ENCODE measurements at places on chromosomes 5 and 9.

DNA sequence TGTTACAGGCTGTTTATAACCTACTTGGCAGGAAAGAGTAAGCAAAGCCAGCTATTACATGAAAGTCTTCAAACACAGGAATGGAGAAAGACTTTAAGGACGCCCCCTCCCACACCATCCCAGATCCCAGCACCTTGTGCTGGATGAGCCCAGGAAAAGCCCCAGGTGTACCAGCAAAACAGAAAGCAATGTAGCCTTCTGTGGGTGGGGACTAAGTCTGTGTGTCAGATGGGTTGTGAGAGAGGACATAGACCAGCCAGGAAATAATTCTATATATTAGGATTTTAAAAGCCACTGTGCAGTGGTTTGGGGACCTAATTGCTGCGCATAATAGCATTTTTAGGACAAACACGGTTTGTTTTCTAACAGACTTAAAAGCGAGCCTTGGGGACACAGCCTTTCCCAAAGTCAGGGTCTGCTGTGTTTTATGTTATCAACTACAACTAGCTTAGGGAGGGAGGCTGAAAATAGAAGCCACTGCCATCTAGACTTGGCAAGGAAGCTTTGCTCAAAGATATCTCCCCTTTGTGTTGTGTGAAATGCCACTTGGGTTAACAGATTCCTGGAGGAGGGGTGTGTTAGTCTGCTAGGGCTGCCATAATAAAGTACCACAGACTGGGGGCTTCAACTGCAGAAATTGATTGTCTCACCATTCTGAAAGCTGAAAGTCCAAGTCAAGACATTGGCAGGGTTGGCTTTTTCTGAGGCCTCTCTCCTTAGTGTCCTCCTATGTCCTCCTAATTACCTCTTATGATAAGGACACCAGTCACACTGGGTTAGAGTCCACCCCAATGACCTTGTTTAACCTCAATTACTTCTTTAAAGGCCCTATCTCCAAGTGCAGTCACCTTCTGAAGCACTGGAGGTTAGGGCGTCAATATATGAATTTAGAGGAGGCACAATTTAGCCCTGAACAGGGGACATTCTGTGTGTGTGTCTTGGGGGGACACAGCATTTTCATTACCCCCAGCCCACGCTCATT is 17.2 kb upstream of the UBE2QL1 start:
- no peak for DNase-seq

DNA sequence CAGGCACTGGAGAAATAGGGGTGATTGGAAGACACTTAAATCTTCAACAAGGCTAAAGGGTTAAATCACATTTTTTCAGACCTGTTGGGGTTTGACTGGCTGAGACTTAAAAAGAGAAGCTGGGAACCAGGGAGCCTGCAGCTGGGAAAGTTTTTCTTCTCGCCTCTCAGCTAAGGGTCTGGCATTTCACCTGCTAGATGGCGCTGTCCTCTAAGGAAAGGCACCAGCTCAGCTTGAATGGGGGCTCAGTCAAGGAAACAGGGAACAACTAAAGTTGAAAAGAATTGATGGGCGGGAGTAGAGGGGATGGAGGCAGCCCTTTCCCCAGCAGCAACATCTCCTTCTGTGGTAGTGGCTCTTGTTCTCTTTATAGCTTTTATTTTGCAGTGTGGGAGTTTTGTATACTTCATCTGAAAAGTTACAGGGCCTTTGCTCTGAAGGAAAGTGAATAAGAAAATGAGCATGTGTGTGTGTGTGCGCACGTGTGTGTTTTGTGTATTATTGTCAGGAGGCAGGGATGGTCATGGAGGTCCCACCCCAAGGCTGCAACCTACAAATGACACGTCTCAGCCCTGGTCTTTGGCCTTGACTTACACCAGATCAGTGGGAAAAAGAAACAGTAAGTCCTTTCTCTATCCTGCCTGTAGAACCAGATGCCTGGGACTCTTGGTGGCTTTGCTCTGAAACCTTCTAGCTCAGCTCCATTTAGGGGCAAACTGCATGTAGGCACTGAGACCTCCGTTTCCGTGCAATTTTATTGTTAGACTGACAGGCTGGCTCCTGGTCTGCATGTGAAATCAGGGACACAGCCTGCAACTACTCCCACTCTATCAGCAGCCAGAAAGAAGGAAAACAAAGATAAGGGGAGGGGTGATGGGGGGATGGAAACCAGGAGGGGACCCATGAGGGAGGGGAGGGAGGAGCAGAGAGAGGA is 316.2 kb upstream of the CLINT1 start:
- peak; percentile 47 for DNase-seq

GRCh38 chr5:103703617-103704016 is 141.0 kb upstream of the NUDT12 start:
- no peak for DNase-seq

DNA sequence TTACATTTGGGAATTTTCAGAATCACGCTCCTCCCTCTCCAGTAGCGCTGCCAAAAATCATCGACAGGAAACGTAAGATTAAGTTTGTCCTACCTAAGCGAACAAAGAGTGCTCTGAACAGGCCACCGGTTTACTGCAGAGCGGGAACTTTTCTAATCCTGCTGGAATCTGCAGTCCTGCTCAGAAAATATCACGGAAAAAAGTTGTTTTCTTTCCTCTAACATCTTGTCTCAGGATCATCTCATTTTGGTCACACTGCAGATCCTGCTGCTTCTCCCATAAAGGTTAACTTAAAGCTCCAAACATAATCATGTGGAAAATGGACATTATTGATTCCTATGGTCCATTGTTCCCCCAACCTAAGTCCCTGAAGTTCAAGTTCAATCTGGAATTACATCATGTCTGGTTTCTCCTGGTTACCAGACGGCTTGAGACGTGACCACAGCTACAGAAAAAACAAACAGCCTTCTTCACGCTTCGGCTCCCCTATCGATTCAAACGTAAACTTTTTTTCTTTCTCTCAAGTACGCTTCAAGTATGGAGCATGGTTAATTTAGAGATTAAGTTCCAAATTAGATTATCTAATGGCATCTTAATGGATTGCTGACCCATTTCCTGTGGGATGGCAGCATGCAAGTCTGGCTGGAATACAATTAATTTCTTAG is 217.6 kb downstream of the NFIB start:
- DNase-seq: no peak

DNA sequence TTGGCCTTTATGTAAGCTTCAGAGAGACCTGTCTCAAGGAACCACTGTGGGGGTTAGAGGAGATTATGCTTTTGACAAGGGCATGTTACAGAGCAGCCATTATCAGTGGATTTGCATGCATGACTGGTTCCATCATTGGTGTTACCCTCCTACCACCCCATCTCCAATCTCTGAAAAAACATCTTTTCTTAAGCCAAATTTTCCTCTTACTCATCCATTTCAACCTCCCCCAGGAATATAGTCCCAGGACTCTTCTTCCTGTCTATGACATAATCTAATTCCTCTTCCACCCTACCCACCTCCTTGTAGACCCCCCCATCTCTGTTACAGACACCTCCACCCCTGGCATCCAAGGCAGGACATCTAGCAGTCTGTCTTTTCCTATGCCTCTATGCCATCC is 33.1 kb upstream of the ADRB2 start:
- DNase-seq: no peak

DNA sequence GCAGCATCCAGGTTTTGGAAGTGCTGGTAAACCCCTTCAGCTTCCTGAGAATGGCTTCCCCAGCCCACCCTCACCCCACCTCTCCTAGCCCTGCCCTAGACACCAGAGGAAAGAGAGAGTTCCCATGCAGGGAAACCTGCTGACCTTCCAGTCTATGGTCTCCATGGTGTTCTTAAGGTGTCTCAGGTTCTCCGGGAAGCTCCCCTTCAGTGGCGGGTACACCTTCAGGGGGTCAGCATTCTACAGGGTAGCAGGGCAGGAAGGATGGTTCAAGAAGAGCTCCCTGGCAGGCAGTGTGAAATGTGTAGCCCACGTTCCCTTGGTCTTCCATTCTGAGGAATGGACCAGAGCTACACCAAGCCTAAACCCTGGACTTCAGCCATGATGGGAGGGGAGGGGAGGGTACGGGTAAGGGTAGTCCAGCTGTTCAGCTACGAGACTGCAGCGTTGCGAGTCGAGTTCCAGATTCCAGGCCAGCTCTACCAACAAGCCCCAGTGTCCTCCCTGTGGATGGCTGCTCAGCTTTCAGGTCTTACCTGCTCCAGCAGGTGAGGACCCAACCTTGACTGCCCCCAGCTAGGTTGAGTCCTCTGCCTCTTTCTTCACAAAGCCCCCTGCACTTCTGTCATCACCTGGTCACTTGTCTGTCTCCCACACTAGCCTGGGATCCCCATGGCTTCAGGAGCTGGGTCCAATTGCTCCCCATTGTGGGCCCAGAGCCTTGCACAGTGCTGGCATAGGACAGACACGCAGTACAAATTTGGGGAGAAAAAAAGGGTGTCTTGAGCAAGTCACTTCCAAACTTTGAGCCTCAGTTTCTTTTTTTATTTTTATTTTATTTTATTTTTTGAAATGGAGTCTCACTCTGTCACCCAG is 7.5 kb downstream of the CD74 start:
- no peak for DNase-seq

DNA sequence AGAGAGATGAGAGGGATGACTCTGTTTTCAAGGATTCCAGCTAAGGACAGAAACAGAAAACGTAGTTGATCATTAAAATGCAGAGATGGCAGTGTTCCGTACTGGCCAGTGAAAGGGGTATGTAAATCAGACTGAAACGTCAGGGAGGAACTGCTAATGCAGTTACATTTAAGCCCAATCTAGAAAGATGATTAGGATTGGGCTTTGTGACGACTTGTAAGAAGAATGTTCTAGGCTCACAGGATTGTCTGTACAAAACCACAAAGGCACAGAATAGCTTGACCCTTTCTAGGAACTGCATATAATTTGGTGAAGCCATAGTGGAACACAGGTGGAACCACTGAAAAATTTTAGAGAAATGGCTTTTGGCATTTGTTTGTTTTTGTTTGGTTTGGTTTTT is 55.6 kb upstream of the TESK1 start:
- DNase-seq: no peak

GRCh38 chr9:90948156-90948555 is 146.5 kb downstream of the SYK start:
- no peak for DNase-seq

- no peak for DNase-seq
Measured at GRCh38 chr9:79408200-79408599, 163.6 kb upstream of the TLE4 start.

GRCh38 chr9:127555840-127556820 is 55.9 kb upstream of the STXBP1 start:
- DNase-seq: no peak

DNA sequence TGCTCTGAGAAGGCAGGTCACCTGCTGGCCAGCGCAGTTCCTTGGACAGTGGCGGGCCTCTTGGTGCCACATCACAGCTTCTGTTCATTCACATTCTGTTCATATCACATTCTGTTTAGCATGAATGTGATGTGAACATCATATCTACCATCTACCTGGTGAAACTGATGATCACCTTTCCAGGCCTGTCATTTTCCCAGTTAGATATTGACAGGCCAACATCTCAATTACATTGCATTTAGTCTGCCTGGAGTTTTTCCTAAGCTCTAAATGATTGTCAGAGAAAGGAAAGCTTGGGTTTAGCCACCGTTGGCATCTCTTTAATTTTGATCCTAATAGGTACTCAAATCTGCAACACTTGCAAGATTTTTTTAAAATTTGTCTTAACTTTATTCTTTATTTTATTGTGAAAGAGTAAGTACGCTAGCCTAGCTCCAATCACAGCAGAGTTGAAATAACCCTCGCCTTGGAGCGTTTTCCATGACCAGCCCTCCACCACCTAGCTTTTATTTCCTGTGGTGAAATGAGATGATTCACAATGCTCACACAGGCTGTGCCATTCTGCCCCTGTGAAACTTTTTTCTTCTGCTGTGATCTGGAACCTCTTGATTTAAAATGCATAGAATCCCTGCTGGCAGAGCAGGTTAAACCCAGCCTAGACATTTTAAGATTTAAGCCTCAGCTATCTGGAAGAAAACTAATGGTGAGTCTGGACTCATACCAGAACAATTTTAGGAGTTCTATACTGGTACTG is 225.0 kb downstream of the ESM1 start:
- DNase-seq: no peak

DNA sequence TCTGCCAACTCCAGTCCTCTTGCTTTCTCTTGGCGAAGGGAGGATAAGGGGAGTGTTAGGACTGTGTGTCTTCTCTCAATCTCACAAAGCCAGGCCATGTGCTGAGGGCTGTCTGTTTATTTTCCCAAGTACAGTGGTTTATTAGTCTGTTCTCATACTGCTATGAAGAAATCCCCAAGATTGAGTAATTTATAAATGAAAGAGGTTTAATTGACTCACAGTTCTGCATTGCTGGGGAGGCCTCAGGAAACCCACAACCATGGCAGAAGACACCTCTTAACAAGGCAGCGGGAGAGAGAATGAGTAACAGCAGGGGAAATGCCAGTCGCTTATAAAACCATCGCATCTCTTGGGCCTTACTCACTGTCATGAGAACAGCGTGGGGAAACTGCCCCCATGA is 36.2 kb upstream of the CKS2 start:
- no peak for DNase-seq
